ENCODE measurements at places on chromosomes 1 and 21. TPM values are rescaled to one million over a fixed set of nuclear protein-coding genes. Genes with fewer than 3 reads are reported as not detected.

GRCh38 chr1:6357243-6357936, 36.2 kb downstream of the ACOT7 start:
- no peak for DNase-seq

Gene UCHL5
- polyA plus RNA-seq = 6.7 TPM

DNA sequence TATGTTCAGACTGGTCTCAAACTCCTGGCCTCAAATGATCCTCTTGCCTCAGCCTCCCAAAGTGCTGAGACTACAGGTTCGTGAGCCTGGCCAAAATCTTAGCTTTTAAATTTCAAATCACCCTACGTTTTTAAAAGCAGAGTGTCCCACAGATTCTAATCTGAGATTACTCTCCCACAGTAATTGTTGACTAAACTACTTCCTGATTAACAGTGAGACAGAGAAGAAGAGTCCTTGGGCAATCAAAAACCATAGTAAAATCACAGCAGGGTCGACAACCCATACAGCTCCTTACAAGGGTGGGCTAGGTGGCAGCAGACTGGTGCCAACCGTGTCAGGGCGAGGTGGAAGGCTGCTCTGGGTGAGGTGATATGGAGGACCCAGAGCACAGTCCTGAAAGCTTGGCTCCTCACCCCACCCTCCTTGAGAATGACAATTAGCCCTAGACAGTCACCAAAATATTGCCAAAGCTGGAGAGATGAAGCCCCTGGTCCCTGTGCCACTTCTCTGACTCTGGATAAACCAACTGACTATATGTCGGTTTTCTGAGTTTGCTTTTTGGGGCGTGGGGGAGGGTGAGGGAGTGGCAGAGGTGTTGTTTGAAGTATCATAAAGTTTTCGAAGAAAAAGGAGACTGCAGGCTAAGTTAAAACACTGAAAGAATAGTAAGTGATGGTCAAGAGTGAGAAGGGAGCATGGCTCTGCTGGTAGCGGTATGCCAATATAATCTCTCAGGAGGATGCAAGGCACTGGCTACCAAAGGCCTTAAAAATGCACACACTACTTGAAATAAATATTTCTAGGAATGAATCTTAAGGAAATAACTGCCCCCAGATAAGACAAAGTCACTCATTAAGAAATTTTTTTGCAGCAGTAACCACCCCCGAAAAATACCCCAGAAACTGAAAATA, 86.8 kb downstream of the SLC45A1 start:
- no peak for DNase-seq

Gene NADK
- 68.5 TPM for polyA plus RNA-seq

DNA sequence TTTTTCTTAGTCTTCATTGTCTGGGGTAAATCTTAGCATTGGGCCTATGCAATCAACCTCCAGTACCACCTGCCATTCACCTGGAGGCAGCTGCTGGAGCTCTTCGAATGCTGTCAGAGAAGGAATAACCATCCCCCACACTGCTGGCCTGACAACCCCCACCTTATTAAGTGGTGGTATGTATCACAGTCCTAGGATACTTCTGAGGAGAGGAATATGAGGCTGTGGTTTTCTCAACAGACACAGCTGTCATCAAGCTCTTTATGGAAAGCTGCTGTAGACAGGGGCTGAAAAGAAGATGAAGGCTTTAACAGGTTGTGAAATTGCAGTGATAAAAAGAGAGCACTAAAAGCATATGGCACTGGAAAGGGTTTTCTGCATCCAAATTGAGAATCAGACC, 61.7 kb downstream of the TSEN15 start:
- DNase-seq = no peak

Gene ARID4B
- polyA plus RNA-seq = 6.7 TPM

- DNase-seq = no peak
These were observed 10.0 kb upstream of the PADI4 start for GRCh38 chr1:17297991-17298390.

DNA sequence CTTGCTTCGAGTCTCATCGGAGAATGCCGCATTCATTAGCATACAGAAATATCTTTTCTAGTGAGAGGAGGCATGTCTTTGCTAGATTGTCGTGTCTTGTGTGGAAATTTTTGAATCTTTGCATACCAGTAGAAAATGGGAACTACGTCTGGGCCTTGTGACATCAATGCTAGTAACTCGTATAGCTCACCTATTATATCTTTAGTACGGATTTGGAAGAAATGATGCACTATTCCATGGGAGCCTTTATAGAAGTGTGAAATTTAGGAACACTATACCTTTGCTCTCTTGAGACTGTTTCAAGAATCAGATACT, 835 bp downstream of the UHMK1 start:
- peak; percentile 59 for DNase-seq

GRCh38 chr1:41777695-41778094, 141.0 kb downstream of the HIVEP3 start:
- no peak for DNase-seq

GRCh38 chr1:95948023-95948422, 714.0 kb downstream of the RWDD3 start:
- DNase-seq = peak; percentile 36

DNA sequence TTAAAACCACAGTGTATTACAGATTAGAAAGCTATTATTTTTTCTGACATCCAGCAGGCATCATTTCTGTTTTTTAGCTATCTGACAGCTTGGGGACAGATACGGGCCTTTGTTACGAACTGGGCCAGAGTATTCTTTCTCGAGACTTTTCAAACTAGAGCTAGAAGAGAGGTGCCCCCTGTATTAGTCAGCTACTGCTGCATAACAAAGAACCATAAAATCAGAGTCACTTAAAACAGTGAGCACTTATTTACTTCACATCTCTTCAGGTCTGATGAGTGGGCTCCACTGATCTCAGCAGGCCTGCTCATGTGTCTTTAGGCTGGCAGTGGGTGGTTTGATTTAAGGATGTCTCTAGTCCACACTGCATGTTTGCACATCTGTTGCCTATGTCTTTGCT, 67.8 kb downstream of the BACH1 start:
- DNase-seq = no peak

Gene OSBPL9
- polyA plus RNA-seq = 52.5 TPM

DNA sequence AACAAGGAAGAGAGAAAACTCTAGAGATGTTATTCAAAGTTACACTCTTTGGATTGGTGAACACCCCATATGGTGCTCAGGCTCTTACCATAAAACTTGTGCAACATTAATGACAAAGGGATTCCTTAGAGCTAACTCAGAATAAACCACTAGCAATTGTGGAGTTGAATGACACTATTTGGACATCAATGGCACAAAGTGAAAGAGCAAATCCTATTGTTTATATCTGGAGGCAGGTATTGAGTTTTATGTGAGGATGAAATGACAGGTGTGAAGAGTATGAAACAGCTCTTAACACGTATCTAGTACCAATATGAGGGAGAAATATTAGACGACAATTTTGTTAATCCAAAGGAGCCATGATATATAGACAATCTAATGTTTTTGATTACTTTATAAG, 584.9 kb upstream of the PBX1 start:
- DNase-seq = no peak

- no peak for DNase-seq
These were observed 63.7 kb downstream of the SLC45A1 start for GRCh38 chr1:8381618-8382017.

DNA sequence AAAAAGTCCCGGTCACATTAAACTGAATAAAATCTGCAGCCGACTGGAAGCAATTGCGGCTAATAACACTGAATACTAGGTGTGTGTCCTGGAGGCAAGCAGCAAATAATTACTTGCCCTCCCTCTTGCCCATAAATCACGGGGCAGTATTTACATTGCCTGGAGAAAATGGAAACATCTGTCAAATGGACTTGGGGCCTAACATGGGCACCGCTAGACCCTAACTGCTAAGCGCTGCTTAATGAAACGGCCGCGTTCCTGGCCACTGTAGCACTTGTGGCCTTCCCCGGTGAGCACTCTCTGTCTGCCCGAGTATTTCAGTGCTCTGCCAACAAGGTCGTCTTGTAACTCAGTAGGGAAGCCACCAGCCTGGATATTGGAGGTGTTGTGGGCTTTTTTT, 23.9 kb upstream of the KNCN start:
- DNase-seq = no peak

DNA sequence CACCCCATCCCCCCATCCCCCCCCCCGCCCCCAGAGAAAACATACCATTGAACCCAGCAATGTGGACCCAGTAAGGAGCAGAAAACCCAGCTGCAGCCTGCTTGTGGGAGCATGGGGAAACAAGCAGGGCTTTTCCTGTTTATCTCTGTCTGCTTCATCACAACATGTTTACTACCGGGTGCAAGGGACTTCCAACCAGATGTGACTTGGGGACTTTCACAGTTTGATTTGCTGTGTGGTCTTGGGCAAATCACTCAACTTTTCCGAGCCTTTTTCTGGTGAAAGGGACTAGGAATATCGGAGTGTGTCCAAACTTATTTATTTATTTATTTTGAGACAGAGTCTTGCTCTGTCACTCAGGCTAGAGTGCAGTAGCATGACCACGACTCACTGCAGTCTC, 3.2 kb downstream of the TMCC2 start:
- no peak for DNase-seq

Gene TMEM51
- polyA plus RNA-seq = 13.9 TPM

Gene EVA1B
- polyA plus RNA-seq = 255 TPM

GRCh38 chr1:155396874-155397476, 76.3 kb downstream of the RUSC1 start:
- no peak for DNase-seq

DNA sequence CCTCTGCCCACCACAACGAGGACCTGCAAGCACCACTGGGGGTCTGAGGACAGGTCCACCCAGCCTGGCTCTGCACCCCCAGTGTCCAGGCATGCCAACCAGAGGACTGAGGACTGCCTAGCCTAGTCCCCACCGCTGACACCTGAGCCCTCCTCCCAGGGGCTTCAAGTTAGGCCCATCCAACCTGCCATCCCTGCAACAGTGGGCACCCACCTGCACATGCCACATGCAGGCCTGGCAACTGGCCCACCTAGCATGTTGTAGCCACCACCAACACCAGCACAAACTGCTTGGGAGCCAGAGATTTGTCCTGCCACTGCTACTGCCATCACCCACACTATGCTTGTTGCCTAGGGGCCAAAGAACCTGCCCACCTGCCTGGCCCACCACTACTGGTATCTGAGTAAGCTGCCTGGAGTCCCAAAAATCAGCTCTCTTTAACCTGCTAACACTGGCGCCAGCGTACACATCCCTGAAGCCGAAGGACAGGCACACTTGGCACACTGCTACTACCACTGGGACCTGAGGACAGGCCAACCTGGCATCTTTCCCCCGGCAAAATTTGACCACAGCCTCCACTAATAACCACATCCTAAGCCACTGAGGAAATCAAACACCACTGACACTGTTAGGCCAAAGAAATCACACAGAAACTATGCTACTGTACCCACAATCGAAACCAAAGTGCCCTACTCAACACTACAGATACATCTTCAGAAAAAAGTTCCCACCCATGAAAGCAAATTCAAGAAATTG, 61.5 kb downstream of the PSMG1 start:
- DNase-seq = no peak

DNA sequence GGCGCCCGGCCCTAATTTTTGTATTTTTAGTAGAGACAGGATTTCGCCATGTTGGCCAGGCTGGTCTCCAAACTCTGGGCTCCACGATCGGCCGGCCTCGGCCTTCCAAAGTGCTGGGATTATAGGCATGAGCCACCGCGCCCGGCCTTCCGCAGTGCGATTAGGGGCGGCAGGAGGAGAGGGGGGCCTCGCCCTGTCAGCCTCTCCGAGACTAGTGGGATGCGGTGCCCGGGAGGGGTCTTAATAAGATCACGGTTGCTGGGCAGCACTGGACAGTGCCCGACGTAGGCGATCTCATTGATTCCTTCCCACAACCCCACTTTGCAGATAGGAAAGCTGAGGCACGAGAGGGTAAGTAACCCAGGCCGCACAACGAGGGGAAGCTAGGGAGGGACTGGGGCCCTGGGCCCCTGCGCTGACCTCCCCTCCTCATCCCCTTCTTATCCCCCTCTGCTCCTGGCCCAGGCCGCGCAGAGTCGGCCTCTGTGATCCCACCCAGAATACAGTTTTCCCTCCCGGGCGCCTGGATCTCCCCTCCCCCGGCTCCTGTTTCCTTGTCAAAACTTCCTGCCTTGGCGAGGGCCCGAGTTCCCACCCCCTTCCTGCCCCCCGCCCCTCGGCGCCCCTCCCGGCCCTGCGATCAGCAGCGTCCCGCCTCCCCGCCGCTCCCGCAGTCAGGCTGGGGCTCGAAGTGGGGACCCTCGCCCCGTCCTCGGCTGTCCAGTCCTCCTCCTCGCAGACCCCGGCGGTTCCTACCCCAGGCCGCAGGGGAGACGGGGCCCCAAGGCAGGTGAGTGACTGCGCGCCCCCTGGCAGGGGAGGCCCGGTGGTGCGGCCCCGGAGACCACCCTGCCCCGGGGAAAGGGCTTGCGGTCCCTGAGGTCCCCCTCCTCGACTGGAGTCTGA, at the start of gene PEAR1:
TSS of gene PEAR1 (plus strand) at position 671 of the 906 bp plus-strand sequence. CDS start 10,209 bp downstream, outside the sequence.
- peak; percentile 78 for DNase-seq

DNA sequence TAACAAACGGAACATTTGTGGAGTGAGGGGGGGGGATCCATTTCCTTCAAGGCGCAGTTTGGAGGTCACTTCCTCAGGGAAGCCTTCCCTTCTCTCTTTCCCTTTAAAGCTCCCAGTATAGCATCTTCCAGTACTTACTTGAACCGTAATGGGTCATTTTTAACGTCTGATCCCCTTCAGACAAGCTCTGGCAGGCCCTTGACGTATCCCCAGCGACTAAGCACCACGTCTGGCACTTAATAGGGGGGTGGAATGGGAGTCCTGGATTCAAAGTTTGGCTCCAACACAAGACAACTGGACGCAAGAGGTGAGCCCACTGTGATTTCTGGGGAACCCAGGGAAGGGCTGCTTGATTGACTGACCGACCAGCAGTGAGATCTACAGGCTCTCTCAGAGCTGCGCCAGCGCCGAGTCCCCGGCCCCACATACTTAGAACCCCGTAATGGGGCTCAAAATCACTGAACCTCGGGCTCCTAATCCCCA, 441 bp downstream of the YARS1 start:
- DNase-seq = peak; percentile 67

Gene INAVA
- not detected for polyA plus RNA-seq

GRCh38 chr1:151157067-151157531, 650 bp downstream of the TNFAIP8L2 start:
- DNase-seq = no peak

GRCh38 chr1:15353839-15354579, 55.7 kb upstream of the EFHD2 start:
- no peak for DNase-seq

Gene RPF1
- polyA plus RNA-seq = 15.3 TPM

DNA sequence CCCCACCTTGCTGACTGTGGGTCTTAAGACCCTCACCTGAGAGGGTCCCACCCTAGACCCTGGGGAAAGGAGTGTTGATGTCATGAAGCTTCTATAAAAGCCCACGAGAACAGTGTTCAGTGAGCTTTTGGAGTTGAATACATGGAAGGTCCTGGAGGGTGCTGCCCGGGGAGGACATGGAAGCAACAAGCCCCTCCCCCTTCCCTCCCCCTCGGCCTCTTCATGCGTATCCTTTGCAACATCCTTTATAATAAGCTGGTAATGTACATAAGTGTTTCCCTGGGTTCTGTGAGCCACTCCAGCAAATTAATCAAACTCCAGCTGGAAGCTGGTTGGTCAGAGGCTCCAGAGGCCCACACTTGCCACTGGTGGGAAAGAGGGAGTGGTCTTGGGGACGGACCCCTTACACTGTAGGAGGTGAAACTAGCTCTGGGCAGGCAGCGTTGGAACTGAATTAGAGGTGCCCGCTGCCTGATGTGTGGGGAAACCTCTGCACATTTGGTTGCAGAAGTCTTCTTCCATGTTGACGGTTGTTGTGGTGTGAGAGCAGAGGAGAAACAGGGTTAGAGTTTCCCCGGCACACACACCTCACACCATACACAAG, 14.7 kb upstream of the COL6A1 start:
- no peak for DNase-seq

- DNase-seq = peak; percentile 80
These were observed 49.4 kb upstream of the KIAA1614 start for GRCh38 chr1:180863158-180863775.

- peak; percentile 41 for DNase-seq
These were observed 448 bp downstream of the G0S2 start for GRCh38 chr1:209675565-209676154.
